ENCODE measurements at places on chromosomes 6 and 20.
A peak's percentile ranks its signal among the peaks of the same experiment; 100 is the strongest.

DNA sequence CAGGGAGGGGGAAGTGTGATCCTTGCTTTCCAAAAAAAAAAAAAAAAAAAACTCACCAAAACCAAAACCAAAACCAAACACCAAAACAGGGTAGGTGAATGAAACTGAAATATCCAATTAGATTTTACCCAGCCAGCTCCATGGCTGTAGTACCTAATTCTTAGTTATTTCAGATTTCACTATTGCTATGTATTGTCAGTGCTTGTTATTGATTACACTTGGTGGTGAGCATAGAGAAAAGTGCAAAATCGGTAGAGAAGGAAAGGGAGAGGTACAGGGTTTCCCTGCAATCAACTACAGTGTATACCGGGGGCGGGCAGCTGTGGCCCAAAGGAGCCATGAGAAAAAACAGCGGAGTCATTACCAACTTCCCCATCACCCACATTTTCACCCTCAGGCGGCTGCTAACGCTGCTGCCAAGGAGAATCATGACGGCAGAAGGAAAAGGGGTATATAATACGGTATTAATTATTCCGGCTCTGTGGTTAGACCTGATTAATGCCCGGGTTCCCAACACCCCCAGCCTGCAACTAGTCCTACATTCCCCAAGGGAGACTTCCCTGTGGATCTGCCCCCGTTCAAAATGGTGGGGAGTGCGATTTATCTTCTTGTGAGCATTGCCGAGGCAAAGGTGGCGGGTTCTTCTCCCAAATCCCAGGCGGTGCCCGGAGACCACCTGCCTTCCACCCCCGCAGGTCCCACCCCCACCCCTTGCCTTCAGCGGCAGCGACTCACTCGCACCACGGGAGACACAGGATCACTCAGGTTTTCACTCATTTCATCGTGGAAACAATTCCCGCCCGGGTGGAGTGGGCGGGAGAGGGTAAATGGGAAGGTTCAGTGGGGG is at the start of gene C6orf62:
TSS of gene C6orf62 (minus strand) at position 30 of the 847 bp plus-strand sequence. CDS start 486 bp downstream, outside the sequence.
- DNase-seq: peak; percentile 33

DNA sequence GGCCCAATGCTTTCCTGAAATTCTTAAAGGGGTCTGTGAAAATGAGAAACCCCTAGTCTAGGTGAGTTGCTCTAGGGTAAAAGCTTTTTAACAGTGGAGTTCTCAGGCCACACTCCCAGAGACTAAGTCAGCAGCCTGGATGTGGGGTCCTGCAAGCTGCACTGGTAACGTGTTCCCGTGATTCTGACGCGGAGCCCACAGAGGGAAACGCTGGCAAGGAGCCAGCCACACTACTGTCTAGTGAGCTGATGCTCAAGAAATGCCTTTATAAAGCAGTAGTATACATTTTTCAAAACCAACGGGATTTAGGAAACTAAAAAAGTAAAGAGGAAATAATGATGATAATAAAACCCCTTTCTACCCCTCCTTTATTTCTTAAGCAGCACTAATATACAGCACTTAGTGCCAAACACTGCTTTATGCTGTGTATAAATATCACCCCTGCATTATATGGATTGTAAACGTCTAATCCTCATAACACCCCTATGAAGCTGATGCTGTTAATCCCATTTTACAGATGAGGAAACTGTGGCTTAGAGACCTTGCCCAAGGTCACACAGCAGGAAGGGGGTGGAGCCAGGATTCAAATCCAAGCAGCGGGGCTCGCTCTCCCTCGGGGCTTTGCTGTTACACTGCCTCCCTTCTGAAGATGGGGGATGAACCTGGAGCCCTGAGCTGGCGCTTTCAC is 25.0 kb downstream of the KCNK15 start:
- no peak for DNase-seq

GRCh38 chr6:25107218-25107617 is 171.5 kb upstream of the RIPOR2 start:
- DNase-seq: no peak

GRCh38 chr20:29497261-29497671 is 1760.2 kb upstream of the DEFB115 start:
- no peak for DNase-seq

DNA sequence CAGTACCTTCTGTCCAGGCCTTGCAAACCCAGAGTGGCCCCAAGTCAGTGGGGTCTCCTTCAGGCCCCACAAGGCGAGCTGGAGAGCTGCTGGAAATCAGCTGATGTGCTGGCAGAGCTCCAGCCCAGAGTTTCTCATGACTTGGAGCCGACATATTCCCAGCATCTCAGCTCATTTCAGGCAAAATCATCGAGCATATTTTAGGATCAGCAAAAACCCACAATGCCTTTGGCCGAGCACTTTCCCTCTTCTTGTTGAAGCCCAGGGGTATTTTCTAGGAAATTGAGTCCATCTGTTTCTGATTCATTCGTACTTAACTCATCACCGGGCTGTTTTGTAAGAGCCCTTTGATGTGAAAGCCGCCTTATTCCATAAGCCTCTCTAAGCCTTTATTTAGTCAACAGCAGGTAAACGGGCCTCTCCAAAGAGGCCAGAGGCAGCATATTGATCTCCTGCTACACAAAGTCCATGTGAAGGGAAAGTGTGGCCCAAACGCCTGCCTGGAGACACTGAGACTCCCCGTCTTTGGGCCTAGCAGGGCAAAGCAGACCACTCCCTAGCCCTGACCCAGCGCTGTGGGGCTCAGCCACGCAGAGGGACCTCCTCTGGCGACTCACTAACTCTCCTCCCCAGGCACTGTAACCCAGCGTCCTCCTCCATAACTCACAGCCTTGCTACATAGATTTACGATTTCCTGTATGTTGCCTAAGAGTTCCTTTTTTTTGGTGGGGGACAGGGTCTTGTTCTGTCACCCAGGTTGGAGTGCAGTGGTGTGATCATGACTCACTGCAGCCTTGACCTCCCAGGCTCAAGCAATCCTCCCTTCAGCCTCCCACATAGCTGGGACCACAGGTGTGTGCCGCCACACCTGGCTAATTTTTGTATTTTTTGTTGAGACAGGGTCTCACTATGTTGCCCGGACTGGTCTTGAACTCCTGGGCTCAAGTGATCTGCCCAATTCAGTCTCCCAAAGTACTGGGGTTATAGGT is 12.1 kb upstream of the C20orf203 start:
- DNase-seq: no peak

GRCh38 chr20:18783385-18783959 is 30.1 kb upstream of the SCP2D1 start:
- no peak for DNase-seq

GRCh38 chr6:41707565-41708200 is 27.7 kb downstream of the TFEB start:
- no peak for DNase-seq

DNA sequence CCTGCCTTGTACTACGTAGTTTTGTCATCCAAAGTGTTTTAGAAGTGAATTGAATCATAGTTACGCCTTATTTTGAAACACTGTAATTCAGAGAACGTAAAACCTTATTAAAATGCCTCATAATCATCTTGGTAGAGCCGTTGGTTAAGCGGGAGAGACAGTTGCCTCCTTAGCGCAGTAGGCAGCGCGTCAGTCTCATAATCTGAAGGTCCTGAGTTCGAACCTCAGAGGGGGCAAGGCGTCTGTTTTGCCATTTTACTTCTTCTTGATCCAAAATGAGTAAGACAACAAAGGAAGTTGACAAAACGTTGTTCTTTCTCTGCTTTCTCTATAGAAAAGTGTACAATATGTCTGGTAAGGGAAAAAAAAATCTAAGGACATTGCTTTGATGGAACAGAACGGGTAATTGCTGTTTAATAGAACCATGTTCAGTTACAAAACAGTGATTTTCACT is 20.7 kb upstream of the TRIM27 start:
- peak; percentile 54 for DNase-seq
